ENCODE measurements at places on chromosomes 16 and 17. TPM values are rescaled to one million over a fixed set of nuclear protein-coding genes. Genes with fewer than 3 reads are reported as not detected.

DNA sequence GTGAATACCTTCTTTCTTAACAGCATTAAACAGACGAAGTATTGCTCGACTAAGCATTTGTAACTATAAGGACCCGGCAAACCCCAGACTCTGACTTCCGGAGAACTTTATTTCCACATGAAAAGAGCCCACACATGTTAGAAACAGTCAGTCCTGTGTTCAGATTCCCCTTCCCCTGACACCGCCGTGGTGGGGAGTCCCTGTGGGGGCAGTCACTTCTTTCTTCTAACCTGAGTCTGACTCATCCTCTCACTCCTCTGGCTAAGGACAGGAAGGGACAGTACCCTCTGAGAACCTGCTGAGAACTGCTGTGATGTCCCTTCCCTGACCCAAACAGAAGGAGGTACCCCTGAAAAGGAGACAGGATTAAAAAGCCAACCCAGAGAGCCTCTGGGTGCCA is 165.1 kb downstream of the XYLT1 start:
- no peak for DNase-seq
- H3K27me3 ChIP-seq, result no peaks in the 10 kb centered on the region
- H3K36me3 ChIP-seq, result no peaks in the 10 kb centered on the region
- H3K27ac ChIP-seq, result no peak overlapping the region
- H3K4me3 ChIP-seq, result no peak overlapping the region

- H3K4me1 ChIP-seq, result no peaks in the 10 kb centered on the region
- no peak overlapping the region for H3K27ac ChIP-seq
- no peaks in the 10 kb centered on the region for H3K36me3 ChIP-seq
- DNase-seq, result no peak
These were observed 501.2 kb downstream of the SHISA9 start for GRCh38 chr16:13402601-13403000.

GRCh38 chr17:40178021-40178601 is 841 bp downstream of the RAPGEFL1 start:
- peak overlapping the region; percentile 36 for H3K4me3 ChIP-seq
- H3K27me3 ChIP-seq, result no peaks in the 10 kb centered on the region
- peaks cover 22% of the 10 kb centered on the region for H3K4me1 ChIP-seq

DNA sequence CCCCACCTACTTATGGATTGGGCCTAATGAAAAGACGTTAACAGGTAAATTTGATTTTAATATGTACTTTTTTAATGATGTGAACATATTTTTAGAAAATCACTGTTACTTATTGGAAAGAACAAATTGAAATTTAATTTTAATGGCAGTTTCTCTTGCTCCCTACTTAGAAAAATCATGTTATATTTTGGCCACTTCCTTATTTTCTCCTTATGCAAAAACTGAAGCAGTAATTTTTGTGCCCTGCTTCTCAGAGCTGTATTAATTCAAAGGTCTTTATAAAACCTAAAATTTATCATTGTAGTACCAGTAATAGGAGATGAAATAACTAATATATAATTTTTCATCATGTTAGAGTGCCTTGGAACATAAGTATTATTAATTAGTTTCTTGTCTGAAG is 2.8 kb downstream of the ZPBP2 start:
- DNase-seq, result no peak
- H3K36me3 ChIP-seq, result no peaks in the 10 kb centered on the region
- no peaks in the 10 kb centered on the region for H3K4me1 ChIP-seq
- H3K27ac ChIP-seq, result no peak overlapping the region

The LPO gene
- not detected for total RNA-seq

The BICDL2 gene
- total RNA-seq, result 0.28 TPM
